ENCODE measurements at places on chromosomes 2 and 18.

DNA sequence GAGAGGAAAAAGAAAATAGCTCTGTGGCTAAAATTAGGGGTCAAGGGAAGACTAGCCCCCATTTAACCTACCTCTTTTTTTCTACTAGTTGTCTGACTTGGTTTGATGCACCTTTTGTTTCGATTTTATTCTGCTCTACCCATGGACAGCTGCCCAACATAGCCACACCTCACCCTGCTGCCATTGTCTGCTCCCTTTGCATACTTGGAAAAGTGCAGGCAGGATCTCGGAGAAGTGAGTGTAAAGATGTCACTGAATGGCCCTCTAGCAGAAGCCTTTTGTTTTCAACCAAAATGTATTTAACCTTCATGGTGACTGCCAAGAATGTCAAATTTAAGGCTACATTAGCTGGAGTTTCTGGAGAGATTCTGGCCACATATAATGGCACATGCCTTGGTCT is 62.9 kb downstream of the SETBP1 start:
- DNase-seq, result no peak

DNA sequence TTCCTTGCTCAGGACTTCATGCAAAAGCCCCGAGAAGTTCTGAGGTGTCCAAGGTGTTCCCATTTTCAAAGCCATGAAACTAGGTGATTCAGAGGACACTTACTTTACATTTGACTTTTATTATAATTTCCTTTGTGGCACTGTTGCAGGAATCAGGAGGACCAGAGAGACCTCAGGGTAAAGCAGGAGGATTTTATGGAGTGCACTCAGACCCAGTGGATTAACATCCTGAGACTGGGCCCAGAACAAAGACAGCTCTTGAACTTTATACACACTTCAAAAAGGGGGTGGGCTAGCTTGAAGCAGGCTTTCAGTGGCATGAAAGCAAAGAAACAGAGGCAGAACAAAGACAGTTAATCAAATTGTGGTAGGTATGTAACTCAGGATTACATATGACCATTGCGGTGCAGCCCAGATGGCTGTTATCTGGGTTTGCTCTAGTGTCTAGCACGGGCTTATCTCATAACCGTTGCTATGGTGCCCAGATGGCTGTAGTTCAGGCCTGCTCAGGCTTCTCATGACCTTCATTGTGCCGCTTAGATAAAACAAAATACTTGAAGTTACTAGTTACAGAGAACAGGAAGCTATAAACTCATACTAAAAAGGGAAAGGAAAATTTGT is 39.4 kb downstream of the TMEM182 start:
- no peak for DNase-seq

DNA sequence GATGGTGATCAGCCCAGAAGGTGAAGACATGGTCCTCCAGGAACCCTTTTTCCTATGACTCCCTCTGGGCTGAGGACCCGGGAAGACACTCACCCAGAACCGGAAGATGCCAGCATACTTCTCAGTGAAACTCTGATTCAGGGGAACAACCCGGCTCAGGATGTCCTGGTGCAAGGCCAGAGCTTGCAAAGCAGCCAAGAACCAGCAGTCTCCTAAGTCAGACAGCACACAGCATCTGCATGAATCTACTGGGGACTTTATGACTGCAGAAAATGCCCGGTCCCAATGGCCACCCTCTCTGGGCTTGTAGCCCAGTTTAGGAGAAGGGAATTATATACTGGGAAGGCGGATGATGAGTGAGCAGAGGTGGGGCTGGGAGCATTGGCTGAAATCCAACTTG is 15.3 kb downstream of the CAPN14 start:
- no peak for DNase-seq

DNA sequence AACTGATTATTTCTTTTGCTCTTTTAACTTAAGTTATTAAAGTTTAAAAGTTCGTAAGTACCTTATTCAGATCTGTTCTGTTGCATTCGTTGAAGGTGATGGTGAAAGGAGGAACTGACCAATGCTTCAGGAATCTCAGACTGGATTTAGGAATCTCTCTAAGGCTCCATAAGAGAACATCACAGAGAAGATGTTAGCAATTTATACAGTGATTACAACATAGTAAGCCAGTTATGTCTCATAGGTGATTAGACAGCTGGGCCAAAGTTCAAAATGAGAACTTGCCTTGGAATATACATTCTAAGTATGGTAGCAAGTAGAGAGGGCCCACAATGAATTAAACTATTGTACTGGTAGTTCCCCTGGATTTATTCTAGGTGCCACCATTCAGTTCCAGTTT is 3.2 kb downstream of the MARS2 start:
- no peak for DNase-seq

- DNase-seq, result no peak
These were observed 41.5 kb downstream of the BIN1 start for GRCh38 chr2:127065299-127065939.

GRCh38 chr2:60674524-60675165 is 81.4 kb upstream of the PAPOLG start:
- DNase-seq, result peak; percentile 67

- no peak for DNase-seq
These were observed 1.1 kb upstream of the SNTG2 start for GRCh38 chr2:949384-950079.

DNA sequence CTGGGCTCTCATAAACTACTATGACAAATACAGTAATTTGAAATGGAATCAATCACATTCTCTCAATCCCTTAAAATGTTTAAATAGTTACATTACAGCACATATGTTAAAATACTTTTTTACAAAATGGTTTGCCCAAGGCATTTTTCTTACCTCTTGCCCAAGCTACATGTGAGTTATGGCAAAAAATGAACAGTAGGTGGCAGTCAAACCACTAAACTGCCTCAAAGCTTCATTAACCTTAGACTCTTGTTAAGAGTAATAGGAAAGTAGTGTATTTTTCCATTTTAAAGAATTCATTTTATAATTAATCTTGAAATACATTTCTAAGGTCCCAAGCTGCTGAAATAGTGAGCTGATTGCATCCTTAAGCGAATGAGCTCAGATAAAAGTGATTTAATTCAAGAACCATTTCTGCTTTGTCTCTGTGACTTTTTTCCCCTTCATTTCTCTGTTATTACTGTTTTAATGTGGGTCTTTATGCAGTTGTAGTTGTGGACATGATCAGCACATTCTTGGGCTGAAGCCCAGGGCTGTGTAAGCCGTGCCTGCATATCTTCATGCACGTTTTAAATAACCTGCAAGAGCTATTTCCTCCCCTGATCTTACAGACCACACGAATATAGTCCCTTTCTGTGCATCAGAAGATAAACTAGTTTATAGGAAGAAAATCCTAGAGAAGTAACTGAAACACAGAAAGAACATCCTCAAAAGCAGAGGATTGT is 311.8 kb downstream of the LNPK start:
- DNase-seq, result no peak

DNA sequence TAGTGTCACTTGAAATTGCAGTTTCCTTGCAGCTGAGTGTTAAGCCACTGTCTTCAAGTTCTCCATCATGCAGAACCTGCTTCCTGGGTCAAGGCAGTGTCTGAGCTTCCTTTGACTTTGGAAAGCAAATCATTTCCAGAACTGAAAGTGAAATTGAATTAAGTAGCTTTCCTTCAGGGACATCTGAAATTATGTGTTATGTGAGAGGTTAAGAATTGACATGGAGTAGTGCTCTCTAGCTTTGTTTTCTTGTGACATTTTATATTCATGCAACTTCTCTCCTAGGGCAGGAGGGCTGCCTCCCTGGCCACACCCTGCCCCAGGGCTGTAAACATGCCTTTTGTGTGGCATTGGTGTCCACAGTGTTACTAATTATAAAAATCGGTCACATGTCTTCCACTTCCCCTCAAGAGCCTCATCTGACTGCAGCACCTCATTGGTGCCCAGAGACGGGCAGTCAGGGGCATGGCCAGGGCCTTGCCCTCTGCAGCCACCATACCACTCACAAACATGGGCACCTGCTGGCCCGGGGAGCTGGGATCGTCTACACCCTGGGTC is 14.4 kb downstream of the RAB12 start:
- DNase-seq, result no peak

DNA sequence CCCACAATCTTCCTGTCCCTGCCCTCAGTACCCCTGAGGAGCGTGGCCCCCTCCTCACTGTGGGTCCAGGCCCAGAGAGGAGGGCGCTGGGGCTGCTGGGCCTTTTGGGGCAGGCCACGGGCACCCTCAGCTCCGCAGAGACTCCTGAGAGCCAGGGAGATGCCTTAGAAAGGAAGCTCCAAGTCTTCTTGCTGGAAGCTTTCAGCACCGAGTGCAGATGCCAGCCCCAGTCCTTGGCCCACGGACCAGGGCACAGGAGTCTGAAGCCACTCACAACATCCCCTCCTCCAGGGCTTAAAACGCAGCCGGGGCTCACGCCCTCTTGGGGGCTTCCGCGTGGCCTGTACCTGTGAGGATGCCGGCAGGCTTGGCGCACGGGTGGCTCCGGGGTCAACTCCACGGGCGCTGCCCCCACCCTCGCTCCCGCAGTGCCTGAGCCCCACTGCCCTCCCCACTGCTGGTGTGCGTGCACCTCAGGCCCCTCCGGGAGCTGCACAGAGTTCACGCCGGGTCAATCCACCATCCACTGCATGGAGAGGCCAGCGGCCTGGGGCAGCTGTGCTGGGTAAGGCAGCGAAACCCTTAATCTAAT is 72.1 kb upstream of the CTDP1 start:
- no peak for DNase-seq

DNA sequence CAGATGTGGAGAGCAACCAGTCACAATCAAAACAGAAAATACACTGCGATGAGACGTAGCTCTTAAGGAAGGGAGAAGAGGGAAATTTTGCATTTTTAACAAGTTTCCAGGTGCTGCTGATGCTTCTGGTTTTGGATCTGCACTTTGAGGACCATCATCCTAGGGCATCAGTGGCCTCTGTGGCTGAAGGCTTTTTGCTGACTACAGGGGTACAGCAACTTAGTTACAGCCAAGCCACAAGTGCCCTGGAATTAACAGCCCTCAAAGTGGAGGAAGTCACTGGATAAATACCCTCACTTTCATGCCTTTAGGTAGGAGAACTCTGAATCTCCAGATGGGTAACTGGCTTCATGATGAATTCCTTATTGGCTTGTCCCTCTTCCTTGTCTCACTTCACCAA is 700.9 kb downstream of the TMEM182 start:
- DNase-seq, result no peak

GRCh38 chr18:46716336-46716735 is 40.5 kb downstream of the ST8SIA5 start:
- DNase-seq, result no peak

DNA sequence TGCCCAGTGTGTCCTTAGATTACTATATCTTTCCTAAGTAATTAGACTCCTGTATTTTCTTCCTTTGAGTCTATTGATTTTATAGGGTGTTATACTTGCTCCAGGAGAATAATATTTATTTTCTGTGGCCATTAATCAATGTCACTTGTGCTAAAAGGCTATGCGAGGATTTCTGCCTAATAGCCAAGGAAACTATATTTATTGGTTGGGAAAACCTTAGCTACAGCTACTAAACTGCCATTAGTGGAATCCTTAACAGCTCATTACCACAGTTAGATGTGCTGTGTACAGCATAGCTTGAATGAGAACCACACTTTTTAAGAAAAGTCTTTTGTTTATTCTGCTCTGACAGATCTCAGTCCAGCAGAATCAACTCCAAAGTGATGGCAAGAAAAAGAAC is 537.3 kb downstream of the ERBB4 start:
- DNase-seq, result no peak

Measured in T-helper 2 cell treated with Interferon-gamma antibody and Interleukin-4, amounts not matched to agents 5 μg/mL and 100 μg/mL, for 36 hours (primary cell).